ENCODE measurements at places on chromosomes 5 and 9. TPM values are rescaled to one million over a fixed set of nuclear protein-coding genes. Genes with fewer than 3 reads are reported as not detected.

ADAMTS16 gene
- not detected for total RNA-seq

GRCh38 chr9:120755044-120755443 is 38.2 kb downstream of the FBXW2 start:
- DNase-seq, result no peak

GFRA3 gene
- total RNA-seq, result 0.82 TPM

C7 gene
- 59.9 TPM for total RNA-seq

DNA sequence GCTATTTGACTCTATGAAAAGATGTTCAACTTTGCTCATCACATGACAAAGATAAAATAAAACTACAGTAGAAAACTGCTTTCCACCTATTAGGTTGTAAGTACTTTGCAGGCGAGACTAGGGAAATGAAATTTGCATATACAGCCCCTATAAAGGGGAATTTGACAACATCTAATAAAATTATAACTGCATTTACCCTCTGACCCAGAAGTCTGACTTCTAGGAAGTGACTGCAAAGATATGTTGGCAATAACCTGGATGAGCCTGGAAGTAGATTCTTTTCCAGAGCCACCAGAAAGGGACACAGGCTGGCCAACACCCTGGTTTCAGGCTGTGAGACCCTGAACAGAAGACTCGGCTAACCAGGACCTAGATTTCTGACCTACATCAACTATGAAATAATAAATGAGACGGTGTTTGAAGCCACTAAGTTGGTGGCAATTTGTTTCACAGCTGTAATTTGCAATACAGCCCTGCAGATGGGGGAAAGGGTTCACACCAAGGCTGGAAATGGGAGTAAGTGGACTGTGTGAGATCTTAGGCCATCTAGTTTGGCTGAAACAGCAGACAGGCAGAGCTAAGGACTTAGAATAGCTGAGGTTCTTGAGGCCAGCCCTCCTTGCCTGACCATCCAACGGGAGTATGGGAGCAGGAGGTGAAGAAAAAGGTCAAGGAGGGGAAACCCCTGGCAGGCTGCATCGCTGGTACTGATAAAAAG is 106.6 kb downstream of the SIL1 start:
- DNase-seq, result no peak

DNA sequence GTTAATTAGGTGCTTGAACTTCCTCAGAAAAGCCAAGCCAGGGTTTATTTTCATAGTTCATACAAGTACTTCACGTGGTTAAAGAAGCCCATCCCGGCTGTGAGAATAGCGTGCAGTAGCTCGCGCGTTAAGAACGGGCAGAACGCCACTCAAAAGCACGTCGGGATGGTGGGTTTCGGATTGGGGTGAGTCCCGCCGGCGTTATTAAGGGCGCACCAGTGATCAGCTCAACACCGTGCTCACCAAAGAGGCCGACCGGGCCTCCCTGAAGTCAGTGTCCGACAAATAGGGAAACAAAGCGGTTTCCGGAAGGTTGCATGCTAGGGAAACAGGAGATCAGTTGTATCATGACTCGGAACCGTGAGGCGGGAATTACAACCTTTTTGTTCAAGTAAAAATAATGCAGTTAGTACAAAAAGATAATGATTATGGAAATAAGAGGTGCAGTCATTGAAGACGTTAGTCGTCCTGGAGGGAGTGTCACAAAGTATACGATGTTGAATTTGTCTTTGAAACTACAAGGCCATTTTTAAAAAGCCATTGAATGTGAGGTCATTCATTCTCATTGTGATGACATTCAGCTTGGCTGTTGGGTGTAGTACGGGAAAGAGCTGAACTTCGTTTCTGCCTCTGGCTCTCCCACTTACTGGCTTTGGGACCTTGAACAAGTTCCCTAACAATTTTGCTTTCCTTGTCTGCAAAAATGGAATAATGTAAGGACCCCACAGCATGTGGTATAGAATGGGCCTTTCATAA is 992 bp downstream of the SETD9 start:
- peak; percentile 63 for DNase-seq

Data from left colon (tissue), 2 donors.